Renal cortex interstitium (tissue), 15 donors: ENCODE measurements at places on chromosomes 5 and 9.

- no peak for DNase-seq
Observed at GRCh38 chr9:113153599-113153998, 2.8 kb downstream of the SLC31A2 start.

- peak; percentile 74 for DNase-seq
Observed at GRCh38 chr9:80797831-80798688, 891.3 kb downstream of the TLE1 start.

DNA sequence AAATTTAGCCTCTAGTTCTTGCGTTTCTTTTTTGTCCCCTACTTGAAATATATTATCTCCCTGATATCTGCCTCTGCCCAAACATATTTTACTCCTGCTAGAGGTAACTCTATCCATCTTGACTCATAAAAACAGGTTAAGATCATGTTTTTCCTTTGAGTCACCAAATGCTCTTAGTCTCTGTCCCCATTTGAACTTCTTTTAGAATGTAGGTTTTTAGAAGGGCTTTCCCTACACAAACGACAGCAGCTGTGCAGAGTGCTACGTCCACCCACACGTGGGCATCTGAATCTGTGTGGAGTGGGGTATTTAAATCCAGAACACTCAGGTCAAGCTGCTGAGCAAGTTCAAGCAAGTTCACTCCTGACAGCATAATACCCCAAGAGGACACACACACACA is 2.2 kb downstream of the HSD17B3 start:
- DNase-seq: no peak

- no peak for DNase-seq
Observed at GRCh38 chr9:121503444-121503843, 3.8 kb upstream of the GGTA1 start.

DNA sequence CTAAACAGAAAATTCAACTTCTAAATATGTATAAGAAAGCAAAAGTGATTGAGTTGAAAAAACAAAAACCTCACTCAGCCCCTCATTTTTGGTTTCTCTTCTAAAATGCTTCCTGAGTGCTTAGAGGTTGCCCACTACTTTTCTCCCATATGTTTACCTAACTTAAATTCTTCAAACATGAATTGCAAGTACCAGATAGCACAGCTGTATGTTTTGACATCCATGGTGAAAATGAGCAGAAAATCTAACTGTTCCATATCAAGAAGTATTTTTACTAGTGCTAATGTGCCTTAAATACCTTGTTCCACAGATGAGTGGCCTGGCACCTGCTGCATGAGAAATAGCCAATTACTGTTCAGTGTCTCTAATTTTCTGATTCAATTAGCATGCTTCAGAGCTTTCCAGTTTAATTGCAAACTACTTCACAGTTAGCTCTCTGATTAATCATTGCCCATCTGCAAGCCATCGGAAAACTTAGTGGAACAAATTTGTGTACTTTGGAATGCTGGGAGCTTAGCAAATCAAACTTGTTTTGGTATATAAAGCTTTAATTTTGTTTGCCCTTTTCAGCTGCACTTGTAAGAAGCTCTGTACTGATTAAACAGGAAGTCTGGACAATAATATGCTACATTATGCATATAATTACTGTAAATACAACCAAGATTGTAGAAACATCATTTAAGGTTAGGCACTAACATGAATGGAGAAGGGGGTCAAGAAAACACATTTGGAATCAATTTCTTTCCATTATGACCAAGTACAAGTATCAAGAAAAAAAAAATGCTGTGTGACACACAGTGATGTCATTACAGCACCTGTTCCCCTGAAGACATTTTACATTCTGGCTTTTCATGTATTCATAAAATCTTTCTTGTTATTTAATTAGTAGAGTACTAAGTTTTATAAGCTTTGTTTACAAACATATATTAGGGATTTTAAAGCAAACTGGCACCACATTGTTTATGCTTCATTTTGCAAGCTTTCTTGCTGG is 65.6 kb downstream of the POU5F2 start:
- DNase-seq: no peak

DNA sequence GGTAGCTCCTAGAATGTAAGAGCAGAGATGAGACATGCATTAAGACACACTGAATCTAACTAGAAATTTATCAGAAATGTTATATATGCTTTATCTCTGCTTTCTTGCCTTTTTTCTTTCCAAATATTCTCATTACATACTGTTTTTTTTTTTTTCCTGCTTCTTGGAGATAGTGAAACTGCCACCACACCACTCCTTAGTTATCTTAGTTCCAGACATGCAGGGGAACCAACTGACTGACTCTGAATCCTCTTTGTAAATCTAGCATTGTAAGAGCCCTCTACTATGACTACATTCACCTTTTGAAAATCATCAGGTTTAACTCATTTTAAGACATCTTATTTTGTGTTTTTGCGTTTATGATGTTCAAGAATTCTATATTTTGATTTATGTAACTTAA is 181.3 kb upstream of the ST8SIA4 start:
- no peak for DNase-seq

DNA sequence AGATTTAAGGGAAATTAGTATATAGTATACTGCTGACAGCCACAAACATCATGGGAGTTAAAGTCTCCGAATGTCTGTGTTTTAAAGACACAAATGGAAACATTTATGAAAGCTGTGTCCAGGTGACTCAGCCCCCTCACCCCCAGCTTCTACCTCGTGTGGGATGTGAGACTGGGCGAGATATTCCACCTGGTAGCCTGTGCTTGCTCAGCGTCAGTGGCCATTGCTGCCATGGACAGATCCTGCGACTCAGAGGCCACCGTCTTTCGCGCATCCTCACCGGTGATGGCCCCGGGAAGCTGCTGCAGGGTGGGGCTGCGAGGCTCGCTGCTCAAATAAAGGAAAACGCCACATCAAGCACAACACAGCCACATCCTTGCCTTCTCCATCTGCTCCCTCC is 31.2 kb upstream of the EXOC3 start:
- DNase-seq: no peak

DNA sequence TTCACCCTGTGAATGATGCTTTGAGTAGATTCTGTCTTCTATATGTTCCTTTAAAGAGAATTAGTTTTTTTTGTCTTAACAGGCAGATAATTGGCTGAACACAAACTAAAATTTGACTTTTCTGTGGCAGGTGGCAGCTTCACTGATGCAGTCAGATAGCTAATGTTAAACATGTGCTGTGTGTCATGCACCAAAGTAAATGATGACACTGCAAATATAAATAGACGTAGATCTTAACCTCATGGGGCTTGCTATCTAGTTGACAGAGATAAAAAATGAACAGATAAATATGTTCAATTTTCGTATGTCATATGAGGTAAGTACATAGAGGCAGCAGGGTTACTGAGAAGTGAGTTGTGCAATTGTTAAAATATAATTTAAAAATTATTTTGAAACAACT is 82.7 kb downstream of the PARP8 start:
- no peak for DNase-seq

- DNase-seq: no peak
Observed at GRCh38 chr5:35904443-35905132, 33.8 kb downstream of the CAPSL start.

DNA sequence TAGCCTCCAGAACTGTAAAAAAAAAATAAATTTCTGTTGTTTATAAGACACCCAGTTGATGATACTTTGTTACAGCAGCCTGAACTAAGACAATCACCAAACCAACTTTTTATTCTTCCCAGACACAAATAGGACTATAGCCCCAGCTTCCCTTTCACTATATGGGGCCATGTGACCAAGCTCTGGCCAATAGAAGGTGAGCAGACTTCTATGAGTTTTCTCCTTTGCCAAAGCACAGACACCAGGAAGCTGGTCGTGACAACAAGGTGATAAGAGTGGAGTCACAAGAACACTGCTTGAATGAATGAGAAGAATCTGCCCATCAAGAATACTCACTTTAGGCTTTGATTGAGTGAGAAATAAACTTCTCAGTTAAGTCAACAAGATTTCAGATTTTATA is 217.7 kb downstream of the DEPDC1B start:
- DNase-seq: no peak

DNA sequence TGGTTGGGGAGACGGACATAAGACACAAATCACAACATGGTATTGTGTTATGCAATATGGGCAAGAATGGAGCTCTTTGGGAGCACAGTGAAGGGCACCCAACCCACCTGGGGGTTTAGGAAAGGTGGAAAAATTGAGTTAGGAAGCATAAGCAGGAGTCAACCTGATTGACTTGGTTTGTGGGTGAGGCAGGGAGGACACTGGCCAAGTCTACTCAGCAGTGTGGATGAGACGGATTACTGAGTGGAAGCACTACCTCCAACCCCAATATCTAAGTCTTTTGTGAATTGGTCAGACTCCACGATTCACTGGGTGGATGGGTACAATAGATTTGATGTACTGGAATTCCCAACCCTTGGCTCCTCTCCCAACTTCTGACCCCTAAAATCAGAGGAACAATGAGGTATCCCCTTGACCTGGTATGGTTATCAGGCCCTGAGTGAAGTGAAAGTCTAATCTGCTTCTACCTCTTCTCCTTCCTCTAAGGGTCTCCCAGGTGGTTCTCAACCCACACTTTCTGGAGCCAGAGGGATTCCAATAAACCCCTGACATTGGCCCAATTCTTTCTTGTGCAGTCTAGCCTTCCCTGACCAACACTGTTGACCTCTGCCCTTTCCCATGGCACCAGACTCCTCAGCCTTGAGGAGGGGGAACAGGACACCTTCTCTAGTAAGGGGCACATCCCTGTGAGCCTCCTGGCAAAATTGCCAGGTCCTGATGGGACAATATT is 5.2 kb downstream of the EGR1 start:
- no peak for DNase-seq

- DNase-seq: no peak
Observed at GRCh38 chr5:107518616-107519015, 152.1 kb downstream of the EFNA5 start.
